A549 treated with dexamethasone at 1 μM for 4 hours (cell line): ENCODE measurements at places on chromosomes 1 and 21. TPM values are rescaled to one million over a fixed set of nuclear protein-coding genes. Genes with fewer than 3 reads are reported as not detected.

The KCNK2 gene
- total RNA-seq = 0.08 to 0.09 TPM (median 0.08 TPM) in 3 of 5 replicates, not detected in the others

The DCAF8 gene
- 35.2 to 54.7 TPM (median 50.2 TPM) in 5 replicates for total RNA-seq

The INSRR gene
- total RNA-seq = not detected in 5 replicates

The ASB17 gene
- total RNA-seq = not detected in 5 replicates

The MEGF6 gene
- total RNA-seq = 3.8 to 10.8 TPM (median 7.4 TPM) in 5 replicates

The KRTAP12-1 gene
- total RNA-seq = not detected in 5 replicates

The NBPF6 gene
- not detected in 5 replicates for total RNA-seq
